ENCODE measurements at places on chromosomes 4 and X. TPM values are rescaled to one million over a fixed set of nuclear protein-coding genes. Genes with fewer than 3 reads are reported as not detected.

DNA sequence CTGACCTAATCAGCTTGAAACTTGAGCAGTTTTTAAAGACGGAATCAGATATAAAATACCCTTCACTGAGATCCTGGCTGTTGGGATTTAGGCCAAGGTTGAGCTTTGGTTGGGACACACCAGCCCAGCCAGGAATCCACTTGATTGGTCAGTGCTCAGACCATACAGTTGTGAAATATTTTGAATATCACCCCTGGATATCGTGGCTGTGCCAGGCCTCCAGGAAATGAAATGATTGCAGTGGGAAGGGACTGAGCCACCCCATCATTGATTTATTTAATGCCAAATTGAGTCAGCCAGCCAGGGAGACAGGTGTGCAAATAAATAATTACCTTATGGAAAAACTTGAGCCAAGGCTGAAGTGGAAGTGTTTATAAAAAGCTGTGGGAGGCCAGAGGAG, 128.4 kb upstream of the SCML1 start:
- peaks cover 9% of the 10 kb centered on the region for H3K27me3 ChIP-seq
- no peak overlapping the region for H3K27ac ChIP-seq
- H3K36me3 ChIP-seq = no peaks in the 10 kb centered on the region
- no peak overlapping the region for H3K4me3 ChIP-seq
- no peak for DNase-seq

DNA sequence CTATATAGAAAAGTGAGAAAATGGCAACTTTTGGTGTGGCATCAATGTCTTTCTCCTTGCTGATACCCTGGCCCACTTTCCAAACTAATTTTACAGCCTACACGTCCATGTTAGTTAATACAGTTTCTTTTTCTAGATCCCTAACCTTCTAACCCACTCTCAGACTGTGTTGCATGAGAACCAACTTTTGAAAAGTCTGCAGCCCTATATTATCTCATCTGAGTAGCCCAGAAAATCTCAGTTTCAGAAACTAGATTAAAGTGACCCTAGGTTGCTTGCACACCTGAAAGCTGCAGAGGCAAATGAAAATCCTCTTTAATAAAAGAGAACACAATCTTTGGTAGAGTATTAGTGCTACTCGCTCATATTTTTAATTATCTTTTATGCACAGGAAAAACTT, 371.6 kb upstream of the EMCN start:
- DNase-seq = no peak
- no peaks in the 10 kb centered on the region for H3K4me1 ChIP-seq
- peaks cover 6% of the 10 kb centered on the region for H3K36me3 ChIP-seq
- no peaks in the 10 kb centered on the region for H3K27me3 ChIP-seq

- no peak overlapping the region for H3K27ac ChIP-seq
- no peaks in the 10 kb centered on the region for H3K27me3 ChIP-seq
- no peak overlapping the region for H3K4me3 ChIP-seq
Observed at GRCh38 chr4:171430495-171430894, 382.7 kb upstream of the GALNTL6 start.

- peak overlapping the region; percentile 8 for H3K4me3 ChIP-seq
- peak; percentile 17 for DNase-seq
- H3K27me3 ChIP-seq = no peaks in the 10 kb centered on the region
- peak overlapping the region; percentile 49 for H3K27ac ChIP-seq
Observed at GRCh38 chr4:81747242-81747930, 275.7 kb upstream of the RASGEF1B start.

DNA sequence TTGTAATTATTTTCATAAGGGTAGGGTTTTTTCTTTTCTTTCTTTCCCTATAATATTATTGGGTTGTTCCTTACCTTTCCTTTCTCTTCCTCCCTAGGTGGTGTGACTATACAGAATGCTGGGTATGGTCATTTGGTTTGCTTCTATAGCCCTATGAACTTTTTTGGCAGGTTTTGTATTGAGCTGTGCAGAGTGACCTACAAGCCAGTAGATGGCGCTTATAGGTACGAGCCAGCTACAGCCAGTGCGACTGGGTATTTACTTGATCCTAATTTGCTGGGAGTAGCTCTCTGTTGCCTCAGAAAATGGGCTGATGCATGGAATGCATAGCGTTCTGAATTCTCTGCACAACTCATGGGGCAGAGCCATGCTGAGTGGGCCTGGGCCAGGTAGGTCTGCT, 423.3 kb downstream of the MAGEE1 start:
- no peaks in the 10 kb centered on the region for H3K36me3 ChIP-seq
- H3K27ac ChIP-seq = no peak overlapping the region
- no peak for DNase-seq

GRCh38 chrX:26083093-26083492, 55.0 kb upstream of the MAGEB18 start:
- no peak overlapping the region for H3K4me3 ChIP-seq
- no peaks in the 10 kb centered on the region for H3K4me1 ChIP-seq
- DNase-seq = no peak
- H3K27ac ChIP-seq = no peak overlapping the region
- H3K27me3 ChIP-seq = no peaks in the 10 kb centered on the region

DNA sequence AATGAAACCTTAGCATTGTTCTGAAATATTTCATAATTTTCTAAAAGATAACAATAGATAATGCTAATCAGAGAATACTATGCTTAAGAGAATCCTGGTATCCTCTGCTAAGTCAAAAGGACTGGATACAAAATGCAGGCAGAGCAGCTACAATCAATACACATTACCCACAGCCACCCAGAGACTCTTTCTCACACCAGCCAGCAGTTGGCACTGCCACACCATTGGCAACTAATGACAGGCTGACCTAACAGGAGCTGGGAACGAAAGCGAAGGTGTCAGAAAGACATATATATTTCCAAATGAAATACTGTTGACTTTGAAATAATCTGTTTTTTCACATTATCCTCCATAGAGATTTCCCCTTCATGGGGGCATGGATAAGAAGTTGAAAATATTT, 122.6 kb upstream of the PLAC1 start:
- DNase-seq = no peak
- H3K27ac ChIP-seq = no peak overlapping the region
- no peaks in the 10 kb centered on the region for H3K27me3 ChIP-seq

DNA sequence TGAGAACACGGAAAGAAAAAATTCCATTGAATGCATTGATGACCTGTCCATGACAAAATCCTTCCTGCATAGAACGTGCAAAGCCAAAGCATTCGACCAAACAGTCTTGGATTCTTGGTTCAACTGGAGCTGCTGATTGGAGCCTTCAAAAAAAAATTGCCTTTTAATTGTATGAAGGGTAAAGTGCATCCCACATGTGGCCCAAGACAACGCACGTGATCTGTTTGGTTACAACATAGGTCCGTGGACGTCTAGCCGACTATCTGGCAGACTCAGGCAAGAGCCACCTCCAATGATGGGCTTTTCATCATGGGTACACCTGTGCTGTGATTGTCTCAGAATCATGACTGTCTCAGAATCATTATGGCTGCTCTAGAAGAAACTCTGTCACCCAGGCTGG, 52.3 kb downstream of the SHOX start:
- H3K4me3 ChIP-seq = no peak overlapping the region
- H3K36me3 ChIP-seq = peaks cover 10% of the 10 kb centered on the region
- peaks cover 5% of the 10 kb centered on the region for H3K27me3 ChIP-seq
- DNase-seq = no peak

DNA sequence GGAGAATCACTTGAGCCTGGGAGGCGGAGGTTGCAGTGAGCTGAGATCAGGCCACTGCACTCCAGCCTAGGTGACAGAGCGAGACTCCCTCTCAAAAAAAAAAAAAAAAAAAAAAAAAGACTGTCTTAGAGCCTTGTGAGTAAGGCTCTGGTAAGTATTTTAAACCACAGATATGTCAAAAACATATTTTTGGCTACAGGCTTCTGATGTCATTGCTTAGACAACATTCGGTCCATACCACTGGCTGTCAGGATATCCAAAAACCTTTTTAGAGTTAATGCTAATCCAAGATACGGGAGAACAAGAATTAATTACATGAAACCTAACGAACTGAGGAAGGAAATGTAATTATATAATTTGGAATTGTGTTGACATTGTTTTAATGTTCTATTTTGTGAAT, 999.5 kb upstream of the PABPC4L start:
- H3K36me3 ChIP-seq = no peaks in the 10 kb centered on the region
- no peak overlapping the region for H3K27ac ChIP-seq
- no peak for DNase-seq
- no peaks in the 10 kb centered on the region for H3K4me1 ChIP-seq
- no peaks in the 10 kb centered on the region for H3K27me3 ChIP-seq
- H3K4me3 ChIP-seq = no peak overlapping the region

DNA sequence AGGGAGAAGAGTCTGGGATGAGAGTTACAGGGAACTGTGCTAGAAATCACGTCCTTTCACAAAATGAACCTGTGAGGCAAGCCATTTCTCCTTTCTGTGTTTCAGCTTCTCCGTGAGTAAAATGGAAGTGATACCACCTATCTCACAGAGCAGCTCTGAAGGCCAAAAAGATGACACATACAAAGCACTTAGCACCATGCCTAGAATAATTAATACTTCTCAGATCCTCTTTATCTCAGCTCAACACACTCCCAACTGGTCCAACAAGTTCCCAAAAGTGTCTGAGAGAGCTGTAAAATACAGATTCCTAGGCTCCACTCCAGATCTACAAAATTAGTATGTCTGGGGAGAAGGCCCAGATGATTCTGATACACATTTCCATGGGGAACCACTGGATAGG, 38.3 kb downstream of the LHFPL1 start:
- no peak overlapping the region for H3K4me3 ChIP-seq
- no peaks in the 10 kb centered on the region for H3K27me3 ChIP-seq
- H3K4me1 ChIP-seq = no peaks in the 10 kb centered on the region
- no peak overlapping the region for H3K27ac ChIP-seq

- no peak for DNase-seq
- no peak overlapping the region for H3K4me3 ChIP-seq
- H3K4me1 ChIP-seq = peaks cover 14% of the 10 kb centered on the region
Observed at GRCh38 chr4:1056671-1057402, 45.4 kb downstream of the FGFRL1 start.

- H3K4me3 ChIP-seq = no peak overlapping the region
- H3K27ac ChIP-seq = no peak overlapping the region
- no peaks in the 10 kb centered on the region for H3K27me3 ChIP-seq
- no peaks in the 10 kb centered on the region for H3K4me1 ChIP-seq
- DNase-seq = no peak
Observed at GRCh38 chr4:72591547-72592454, 22.8 kb upstream of the ADAMTS3 start.

GRCh38 chr4:52959541-52959940, 97.4 kb downstream of the RASL11B start:
- no peaks in the 10 kb centered on the region for H3K27me3 ChIP-seq
- no peak for DNase-seq
- H3K4me1 ChIP-seq = no peaks in the 10 kb centered on the region
- H3K27ac ChIP-seq = peak overlapping the region; percentile 86
- H3K4me3 ChIP-seq = no peak overlapping the region

GRCh38 chrX:115452251-115452650, 108.7 kb upstream of the PLS3 start:
- no peaks in the 10 kb centered on the region for H3K36me3 ChIP-seq
- H3K4me3 ChIP-seq = no peak overlapping the region
- DNase-seq = no peak
- no peaks in the 10 kb centered on the region for H3K27me3 ChIP-seq
- no peaks in the 10 kb centered on the region for H3K4me1 ChIP-seq

DNA sequence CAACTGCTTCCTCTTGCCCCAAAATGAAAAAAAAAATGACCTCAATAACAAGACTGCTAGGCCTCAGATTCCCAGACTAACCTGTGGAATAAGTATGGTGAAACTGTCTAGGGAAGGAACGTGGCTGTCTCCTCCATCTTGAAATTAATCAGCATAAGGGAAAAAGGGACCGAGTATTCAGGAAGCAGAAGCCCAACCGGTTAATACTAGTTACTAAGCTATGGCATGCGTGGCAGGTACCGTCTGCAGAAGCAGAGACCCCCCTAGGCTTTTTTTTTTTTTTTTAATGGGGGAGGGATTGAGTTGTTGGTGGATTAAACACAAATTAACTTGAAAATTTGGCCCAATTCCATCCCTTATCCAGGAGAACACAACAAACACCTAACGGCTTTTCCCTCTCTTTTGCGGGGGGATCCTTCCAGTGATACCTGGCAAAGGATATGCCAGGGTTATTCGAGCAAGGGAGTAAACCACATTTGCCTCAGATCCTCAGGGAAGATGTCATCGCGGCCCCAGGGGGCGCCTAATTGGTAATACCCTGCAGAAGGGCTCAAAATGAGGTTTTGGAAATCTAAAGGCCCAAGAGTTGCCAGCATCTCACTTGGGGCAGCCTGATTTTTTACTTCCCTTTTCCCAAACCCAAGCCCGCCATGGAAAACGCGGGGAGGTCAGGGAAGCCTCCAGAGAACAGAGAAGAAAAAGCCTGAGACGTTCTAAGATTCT, 893 bp downstream of the RLIM start:
- H3K27ac ChIP-seq = peak overlapping the region; percentile 100
- H3K4me3 ChIP-seq = peak overlapping the region; percentile 97
- peaks cover 9% of the 10 kb centered on the region for H3K4me1 ChIP-seq
- no peaks in the 10 kb centered on the region for H3K27me3 ChIP-seq

DNA sequence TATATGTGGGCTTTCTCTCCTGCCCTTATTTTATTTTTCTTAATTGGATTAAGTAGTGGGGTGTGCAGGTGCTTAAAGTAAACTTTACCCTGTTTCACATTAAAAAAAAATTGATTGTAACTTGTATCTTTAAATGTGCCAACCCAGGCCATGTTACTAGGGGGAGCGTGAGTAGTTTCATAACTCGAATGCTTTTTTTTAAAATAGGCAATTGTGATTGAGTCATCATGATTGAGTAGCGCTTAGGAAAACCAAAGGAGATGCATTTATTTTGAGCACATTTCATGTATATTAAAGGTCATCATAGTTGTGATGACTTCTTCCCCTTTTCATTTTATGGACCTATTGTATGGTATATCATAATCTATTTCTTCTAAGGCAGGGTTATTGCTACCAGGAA, 32.2 kb downstream of the GPAT3 start:
- H3K36me3 ChIP-seq = no peaks in the 10 kb centered on the region
- no peak overlapping the region for H3K4me3 ChIP-seq
- peaks cover 16% of the 10 kb centered on the region for H3K4me1 ChIP-seq
- H3K27me3 ChIP-seq = no peaks in the 10 kb centered on the region
- no peak overlapping the region for H3K27ac ChIP-seq

DNA sequence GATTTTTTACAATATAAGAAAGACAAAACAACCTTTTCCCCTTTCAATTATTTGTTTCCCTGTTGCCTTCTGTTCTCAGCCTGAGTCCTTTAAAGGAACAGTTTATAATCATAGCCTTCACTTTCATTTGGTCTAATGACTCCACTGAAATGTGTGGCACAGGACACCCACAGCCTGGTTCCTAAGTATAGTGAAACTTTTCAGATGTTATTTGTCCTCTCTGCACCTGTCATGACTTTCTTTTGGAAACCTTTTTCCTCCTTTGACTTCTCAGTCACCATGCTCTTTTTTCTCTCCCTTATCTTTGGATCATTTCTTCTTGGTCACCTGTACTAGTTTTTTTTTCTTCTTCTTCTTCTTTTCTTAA, 237.8 kb upstream of the ANXA3 start:
- no peak for DNase-seq
- H3K36me3 ChIP-seq = no peaks in the 10 kb centered on the region
- H3K4me1 ChIP-seq = no peaks in the 10 kb centered on the region
- H3K27me3 ChIP-seq = peaks cover 30% of the 10 kb centered on the region

The PPP1R2C gene
- polyA plus RNA-seq = not detected

The KLHL13 gene
- not detected for polyA plus RNA-seq

The CT45A5 gene
- polyA plus RNA-seq = not detected

The IL2RG gene
- polyA plus RNA-seq = 1,133 TPM

All from naive B cell (primary cell).